ENCODE measurements at places on chromosomes 1 and 21.

DNA sequence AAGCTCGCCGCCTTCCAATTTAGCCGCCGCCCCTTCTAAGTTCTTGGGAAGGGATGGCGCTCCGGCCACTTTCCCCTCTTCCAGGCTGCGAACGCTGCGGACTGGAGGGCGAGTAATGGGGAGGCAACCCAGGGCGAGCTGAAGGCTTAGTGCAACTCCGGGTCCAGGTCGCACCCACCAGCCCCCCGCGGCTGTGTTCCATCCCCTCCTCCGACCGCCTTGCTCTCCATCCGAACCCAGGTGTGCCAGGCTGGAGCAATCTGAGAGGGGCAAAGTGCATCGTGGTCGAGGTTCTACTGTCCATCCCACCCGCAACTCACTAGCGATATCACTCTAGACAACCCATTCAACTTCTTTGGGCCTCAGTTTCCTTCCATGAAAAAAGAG is 13.4 kb downstream of the PAX7 start:
- no peak for DNase-seq

GRCh38 chr1:23522244-23522982 is 8.6 kb downstream of the E2F2 start:
- no peak for DNase-seq

- no peak for DNase-seq
Measured at GRCh38 chr1:10662824-10663677, 133.4 kb downstream of the CASZ1 start.

DNA sequence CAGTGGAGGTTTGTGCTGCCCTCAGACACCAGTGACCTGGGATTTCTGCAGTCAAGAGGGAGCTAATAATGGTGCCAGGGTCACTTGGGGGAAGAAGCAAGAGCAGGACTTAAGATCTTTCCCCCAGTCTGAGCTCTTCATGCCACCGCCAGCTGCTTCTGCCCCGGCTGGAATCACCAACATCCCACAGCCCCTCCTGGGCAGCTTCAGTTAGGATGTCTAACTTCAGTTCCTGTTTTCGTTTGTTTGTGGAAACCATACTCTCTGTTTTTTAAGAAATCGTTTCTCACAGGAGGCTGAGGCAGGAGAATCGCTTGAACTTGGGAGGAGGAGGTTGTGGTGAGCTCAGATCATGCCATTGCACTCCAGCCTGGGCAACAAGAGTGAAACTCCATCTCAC is 25.6 kb upstream of the PRDM2 start:
- DNase-seq, result no peak

DNA sequence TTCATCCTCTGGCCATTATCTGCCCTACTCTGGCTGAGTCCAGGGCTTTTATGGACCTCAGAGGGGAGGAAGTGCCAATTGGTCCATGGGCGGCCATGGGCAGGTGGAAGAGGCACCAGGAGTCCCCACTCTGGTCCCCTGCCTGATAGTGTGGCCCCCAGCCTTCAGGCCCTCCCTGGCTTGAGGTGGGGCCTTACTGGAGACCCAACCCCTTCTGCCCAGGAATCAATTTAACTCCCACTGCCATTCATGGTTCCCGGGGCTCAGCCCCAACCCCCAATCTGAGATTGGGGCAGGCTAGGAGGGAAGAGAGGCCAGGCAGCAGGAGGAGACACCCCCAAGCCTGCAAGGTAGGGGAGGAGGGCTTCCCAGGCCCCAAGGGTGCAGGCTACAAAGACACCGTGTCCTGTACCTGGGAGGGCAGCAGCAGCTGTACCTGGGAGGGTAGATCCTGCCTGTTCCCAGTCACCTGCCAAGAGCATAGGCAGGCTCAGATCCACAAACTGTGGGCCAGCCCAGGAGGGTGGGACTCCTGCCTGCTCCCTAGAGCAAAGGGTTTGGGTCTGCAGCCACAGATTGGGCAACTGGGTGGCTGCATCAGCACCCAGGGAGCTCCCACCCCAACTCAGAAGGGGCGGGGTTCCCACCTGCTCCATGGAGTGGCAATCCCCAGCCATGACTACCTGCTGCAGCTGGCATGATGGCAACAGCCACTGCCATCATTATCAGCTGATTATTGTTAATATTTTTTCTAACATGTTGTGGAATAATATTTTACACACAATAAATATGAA is 1044.1 kb upstream of the B3GALT2 start:
- no peak for DNase-seq

GRCh38 chr1:71687376-71687775 is 595.0 kb downstream of the NEGR1 start:
- no peak for DNase-seq

DNA sequence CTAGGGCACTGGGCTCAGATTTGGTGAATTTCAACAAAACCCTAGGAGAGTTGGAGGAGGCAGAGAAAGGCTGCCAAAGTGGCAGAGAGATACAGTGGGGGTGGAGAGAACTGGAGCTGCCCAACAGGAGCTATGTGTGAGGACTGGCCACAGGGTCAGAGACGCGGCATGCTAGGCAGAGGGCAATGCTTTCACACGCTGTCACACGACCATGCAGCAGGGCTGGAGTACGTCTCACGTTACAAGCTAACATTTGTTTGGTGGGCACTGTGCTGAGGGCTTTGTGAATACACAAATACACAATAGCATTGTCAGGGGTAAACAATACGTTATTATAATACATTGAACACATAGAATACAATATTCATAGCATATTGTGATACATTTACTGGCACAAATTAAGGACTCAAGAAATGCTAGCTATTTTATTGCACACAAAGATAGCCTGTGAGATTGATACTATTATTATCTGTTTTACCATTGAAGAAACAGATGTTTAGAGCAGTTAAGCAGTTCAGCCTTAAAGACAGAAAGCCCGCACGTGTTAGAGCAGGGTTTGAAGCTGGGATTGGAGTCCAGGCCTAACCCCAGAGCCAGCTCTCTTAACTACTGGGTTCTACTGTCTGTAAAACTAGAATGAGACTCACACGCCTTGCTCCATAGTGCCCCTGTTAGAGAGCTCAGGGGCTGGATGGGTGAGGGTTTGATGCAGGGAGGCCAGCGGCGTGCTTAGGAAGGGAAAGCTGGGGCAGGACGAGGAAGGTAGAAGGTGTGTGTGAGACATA is 4.5 kb downstream of the RAB7B start:
- DNase-seq, result no peak

DNA sequence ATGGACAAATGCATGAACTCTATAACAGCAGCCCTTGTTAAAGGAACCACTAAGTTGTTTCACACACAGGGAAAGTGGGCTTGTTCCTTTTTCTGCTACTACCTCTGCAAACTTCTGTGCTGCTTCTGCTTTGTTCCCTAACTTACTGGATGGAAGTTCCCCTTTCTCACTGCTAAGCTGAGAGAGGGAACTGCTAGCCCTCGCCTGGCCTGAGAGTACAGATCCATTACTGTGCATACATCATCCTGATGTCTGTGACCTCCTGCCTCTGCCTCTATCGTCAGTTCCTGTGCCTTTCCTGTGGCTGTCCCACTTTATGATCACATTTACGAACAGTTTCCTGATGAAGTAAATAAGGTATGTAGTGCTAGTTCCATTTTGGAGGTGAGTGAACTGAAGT is 3.5 kb downstream of the GNAT2 start:
- no peak for DNase-seq

- DNase-seq, result peak; percentile 54
Measured at GRCh38 chr1:156214024-156214748, 1.4 kb downstream of the PMF1 start.

DNA sequence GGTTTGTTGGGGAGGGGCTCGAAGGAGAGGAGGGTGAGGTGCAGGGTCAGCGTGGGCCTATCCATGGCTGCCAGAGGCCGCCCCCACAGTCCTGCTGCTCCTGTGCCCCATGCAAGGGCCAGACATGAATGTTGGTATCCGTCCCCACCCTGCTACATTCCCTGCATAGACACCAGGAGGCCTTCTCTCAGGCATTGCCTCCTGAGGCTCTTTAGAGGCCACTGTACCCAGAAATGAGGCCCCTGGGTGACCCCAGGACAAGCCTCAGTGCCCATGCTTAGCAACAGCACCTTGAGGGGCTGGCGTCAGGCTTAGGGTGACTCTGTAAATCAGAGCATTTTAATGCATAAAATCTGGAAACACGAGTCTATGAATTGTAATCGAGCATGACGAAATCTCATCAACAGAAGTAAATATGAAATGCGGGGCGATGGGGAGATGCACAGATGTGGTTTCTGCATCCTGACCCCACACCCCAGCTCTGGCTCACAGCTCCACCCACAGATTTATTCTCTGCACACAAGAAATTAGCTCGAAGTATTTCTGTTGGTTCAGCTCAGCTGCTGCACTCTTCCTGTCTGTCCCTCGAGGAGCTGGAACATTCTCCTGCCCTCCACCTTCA is 124.0 kb upstream of the CSF3R start:
- no peak for DNase-seq

DNA sequence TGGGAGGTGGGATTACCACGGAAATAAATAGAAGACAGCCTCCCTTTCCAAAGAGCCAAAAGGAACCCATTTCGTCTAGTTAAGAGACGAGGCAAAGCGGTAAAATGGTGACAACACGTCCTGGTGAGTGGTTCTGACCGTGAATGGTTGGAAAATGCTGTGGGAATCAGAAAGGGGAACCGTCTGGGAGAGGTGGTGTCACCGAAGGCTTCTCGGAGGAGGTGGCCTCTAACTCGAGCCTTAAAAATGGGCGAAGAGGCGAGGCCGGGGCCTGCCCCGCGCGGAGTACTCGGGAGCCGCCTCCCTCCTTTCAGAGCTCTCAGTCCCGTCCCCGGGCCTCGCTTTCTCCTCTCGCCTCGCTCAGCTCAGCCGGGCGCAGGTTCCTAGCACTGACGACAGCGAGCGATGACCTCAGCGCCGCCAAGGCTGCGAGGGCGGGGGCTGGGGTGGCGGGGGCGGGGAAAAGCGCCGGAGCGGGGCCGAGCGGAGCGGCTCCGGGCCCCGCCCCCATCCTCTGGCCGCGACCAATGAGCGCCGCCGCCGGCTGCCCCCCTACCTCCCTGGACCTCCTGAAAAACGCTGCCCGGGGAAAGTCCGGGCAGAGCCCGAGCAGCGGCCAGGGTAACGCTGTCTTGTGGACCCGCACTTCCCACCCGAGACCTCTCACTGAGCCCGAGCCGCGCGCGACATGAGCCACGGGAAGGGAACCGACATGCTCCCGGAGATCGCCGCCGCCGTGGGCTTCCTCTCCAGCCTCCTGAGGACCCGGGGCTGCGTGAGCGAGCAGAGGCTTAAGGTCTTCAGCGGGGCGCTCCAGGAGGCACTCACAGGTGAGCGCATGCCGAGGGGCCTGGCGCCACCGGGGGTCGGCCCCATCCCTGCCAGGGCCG is at the start of gene BTG2:
Gene BTG2 (plus strand): TSS at position 601 of the 890 bp plus-strand sequence. CDS start 88 bp downstream, at position 689.
- peak; percentile 85 for DNase-seq

GRCh38 chr1:167713330-167714081 is 8.3 kb upstream of the MPZL1 start:
- no peak for DNase-seq

DNA sequence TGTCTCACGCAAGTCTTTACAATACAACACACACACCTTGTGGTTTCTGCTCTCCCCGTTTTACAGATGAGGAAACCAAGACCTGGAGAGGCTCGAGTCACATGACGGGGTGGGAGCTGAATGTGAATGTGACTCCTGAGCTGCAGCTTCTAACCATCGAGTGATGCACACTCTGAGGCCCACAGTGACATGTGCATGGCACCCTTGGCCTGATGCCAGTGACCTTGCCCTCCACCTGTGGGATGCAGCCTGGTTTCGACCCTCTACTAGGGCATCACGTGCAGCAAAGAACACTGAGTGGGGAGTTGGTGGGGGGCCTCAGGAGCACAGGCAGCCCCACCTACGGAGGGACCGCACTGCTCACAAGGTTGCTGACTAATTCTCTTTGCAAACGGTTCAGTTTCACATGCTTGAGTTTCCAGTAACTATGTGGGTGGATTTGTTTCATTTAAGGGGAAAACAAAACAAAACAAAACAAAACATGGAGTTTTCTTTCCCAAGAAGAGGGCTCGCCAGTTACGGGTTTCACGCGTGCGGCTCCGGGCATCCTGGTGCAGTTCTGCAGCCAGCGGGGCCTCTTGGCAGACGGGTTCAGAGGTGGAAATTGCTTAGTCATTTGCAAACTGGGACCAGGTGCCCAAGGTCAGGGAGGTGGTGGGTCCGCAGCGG is 22.9 kb downstream of the SPSB1 start:
- DNase-seq, result peak; percentile 37

DNA sequence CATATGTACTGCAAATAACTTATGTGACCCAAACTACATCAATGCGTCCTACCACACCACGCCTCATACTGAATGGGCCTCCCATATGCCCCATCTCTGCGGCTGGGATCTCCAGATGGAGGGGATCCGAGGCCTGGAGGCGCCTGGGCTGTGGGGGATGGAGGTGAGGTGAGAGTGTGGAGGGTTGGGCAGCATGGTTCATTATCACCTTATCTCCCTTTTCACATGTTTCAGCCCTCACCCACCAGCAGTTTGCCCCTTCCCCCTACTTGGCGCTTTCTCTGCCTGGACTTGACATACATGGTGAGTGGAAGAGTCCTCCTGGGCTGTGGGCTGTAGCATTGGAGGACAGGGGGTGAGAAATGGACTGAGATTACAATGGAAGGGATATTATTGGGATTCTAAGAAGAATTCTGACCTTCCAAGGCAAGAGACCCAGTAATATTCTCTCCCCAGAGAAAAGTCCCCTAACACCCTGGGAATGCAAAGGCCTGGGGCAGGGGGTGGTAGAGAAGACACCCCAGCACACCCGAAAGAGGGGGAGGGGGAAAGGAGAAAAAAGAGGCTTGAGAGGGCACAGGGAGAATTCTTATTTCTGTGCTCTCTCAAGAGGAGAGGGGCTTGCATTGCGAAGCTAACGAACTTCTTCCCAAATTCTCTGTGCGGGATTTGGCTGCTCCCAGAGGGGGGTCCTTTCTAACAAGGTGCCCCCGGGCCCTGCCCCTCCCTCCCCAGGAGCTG is 61.4 kb downstream of the MEF2D start:
- DNase-seq, result no peak

DNA sequence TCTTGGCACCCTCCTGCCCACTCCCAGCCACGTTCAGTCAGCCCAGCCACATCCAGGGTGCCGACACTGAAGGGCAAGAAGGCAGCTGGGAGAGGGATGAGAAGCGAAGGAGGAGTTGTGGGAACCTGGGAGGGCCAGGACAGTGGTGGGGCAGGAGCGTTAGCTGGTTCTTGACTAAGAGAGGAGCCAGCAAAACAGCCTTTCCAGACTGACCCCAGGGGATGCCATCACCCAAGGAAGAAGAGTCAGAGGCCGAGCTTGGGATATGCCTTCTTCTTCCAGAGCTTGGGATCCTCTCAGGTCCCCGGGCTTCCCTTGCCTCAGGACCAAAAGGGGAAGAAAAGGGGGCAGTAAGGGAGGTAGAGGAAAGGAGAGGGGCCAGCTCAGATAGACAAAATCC is 7.2 kb downstream of the INKA2 start:
- DNase-seq, result no peak

DNA sequence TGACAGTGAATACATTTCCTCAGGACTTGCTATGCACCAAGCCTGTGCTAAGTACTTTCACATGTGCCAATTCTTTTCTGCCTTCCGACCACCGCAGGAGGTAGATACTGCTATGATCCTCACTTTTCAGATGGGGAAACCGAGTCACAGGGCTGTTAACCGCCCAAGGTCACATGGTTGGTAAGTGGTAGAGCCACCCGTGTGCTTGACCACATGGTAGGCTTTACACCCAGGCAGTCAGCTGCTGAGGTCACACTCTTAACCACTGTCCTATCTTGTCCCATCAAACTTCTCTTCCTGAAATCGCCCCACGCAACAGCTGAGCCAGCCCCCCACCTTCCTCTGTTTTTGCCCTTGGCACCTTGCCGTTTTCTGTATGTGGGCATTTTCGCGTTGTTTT is 31.0 kb upstream of the SDHB start:
- no peak for DNase-seq

All from fibroblast of skin of right quadriceps (primary cell).